Neural progenitor cell (in vitro differentiated cells): ENCODE measurements at places on chromosomes 13 and 19.

GRCh38 chr13:27905650-27906049 lies 14.2 kb upstream of the PDX1 start:
- no peak for DNase-seq

DNA sequence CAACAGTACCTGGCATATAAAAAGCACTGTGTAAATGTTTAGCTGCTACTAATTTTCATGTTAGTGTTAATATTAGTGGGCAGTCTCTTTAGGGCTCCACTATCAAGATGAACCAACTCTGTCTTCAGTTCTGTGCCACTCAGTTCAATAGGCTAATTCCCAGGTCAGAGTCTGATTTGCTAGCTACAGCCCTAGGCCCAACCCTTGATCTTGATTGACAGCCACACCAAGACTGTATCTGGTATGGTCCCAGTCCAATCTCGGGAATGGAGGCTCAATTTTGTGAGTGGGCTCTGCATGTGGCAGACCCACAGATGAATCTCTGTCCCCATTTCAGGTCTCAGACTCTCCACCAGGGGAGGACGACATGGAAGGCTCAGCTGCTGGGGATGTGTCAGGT lies 46.1 kb downstream of the MAP4K1 start:
- no peak for DNase-seq

DNA sequence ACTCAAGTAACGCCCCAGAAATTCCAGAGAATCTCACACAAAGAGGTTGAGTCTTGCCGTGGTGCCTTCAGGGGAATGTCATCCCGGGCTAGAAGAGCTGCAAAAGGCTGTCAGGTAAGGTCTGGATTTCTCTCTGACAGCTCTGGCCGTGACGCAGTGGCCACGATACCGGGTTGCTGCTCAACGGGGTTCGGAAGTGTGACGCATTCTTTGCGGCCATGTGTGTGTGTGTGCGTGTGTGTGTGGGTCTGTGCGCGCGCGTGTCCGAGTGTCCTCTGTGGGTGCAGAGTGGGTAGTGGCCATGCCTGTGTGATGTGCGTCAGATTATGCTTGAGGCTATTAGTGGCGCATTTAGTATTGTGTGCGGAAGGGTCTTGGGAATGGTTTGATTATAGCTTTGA lies 306 bp downstream of the ZNF540 start:
- DNase-seq = no peak

DNA sequence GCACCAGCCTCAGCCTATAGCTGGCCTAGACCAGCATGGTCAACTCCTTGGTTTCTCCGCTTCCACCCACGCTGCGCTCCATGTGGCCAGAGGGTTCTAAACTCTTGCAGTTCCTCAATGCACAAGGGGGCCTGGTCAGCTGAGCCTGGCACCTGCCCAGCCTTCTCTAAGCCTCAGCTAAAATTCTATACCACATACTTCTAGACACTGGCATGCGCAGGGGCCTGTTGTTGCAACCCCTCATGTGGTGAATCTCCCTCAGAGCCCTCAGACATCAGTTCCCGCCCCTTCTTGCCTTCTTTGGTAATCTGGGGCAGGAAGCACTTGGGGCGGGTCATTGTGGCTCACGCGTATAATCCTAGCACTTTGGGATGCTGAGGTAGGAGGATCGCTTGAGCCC lies 19.7 kb upstream of the LDLR start:
- DNase-seq = no peak

GRCh38 chr13:30235216-30235615 lies 72.1 kb downstream of the KATNAL1 start:
- no peak for DNase-seq

GRCh38 chr13:77325371-77325980 lies 1.4 kb downstream of the MYCBP2 start:
- no peak for DNase-seq

- DNase-seq = no peak
These were observed 1544.6 kb downstream of the OLFM4 start for GRCh38 chr13:54573186-54573585.

- DNase-seq = no peak
These were observed 88.1 kb downstream of the TSHZ3 start for GRCh38 chr19:31261019-31261602.

DNA sequence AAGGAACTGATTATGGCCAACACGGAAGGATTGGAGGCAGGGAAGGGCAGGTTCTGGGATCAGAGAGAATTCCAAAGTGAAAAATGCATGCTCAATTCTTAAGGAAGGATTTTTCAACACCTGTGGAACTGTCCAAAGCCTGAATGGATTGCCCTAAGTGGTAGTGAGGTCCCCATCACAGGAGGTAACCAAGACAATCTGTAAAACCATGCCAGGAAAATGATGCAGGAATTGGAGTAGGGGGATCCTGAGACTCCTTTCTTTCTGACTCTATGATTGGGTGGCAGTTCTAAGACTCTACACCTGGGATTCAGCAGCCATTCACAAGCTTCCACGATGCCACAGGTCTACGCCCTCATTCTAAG lies 56.5 kb upstream of the ZNRF4 start:
- no peak for DNase-seq
